ENCODE measurements at places on chromosomes 11 and 22. TPM values are rescaled to one million over a fixed set of nuclear protein-coding genes. Genes with fewer than 3 reads are reported as not detected.

- no peaks in the 10 kb centered on the region for H3K4me1 ChIP-seq
- DNase-seq = no peak
- no peaks in the 10 kb centered on the region for H3K27me3 ChIP-seq
- H3K4me3 ChIP-seq = no peak overlapping the region
- no peaks in the 10 kb centered on the region for H3K36me3 ChIP-seq
- H3K27ac ChIP-seq = no peak overlapping the region
Observed at GRCh38 chr11:71472357-71472885, 19.4 kb downstream of the NADSYN1 start.

- no peak for DNase-seq
- no peak overlapping the region for H3K4me3 ChIP-seq
- H3K27ac ChIP-seq = no peak overlapping the region
- H3K27me3 ChIP-seq = no peaks in the 10 kb centered on the region
- no peaks in the 10 kb centered on the region for H3K4me1 ChIP-seq
Observed at GRCh38 chr11:126083829-126084607, 21.4 kb upstream of the CDON start.

DNA sequence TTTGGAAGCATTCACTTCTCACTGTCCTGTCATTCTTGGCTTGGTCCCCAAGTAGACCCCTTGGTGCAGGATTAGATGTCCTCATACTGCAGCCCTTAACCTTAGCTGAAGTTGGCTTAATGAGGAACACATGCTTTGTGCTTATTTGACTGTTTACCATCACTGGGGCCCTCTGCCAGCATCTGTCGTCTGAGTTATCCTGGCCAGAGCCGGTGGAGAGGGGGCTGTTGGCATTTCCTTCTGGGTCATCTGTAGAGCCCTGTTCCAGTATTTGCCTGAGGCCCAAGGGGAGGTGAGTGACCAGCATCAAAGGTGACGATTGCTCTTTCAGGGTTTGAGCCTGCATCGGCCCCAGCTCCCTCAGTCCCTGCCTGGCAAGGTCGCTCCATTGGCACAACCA lies 126.4 kb upstream of the RASSF10 start:
- DNase-seq = no peak
- H3K4me3 ChIP-seq = no peak overlapping the region
- no peaks in the 10 kb centered on the region for H3K27me3 ChIP-seq
- no peaks in the 10 kb centered on the region for H3K4me1 ChIP-seq
- H3K36me3 ChIP-seq = no peaks in the 10 kb centered on the region
- H3K27ac ChIP-seq = no peak overlapping the region

- H3K4me3 ChIP-seq = no peak overlapping the region
- no peaks in the 10 kb centered on the region for H3K36me3 ChIP-seq
- peaks cover 6% of the 10 kb centered on the region for H3K4me1 ChIP-seq
- no peak for DNase-seq
- H3K27ac ChIP-seq = no peak overlapping the region
- H3K27me3 ChIP-seq = no peaks in the 10 kb centered on the region
Observed at GRCh38 chr11:120546312-120547205, 35.0 kb downstream of the GRIK4 start.

DNA sequence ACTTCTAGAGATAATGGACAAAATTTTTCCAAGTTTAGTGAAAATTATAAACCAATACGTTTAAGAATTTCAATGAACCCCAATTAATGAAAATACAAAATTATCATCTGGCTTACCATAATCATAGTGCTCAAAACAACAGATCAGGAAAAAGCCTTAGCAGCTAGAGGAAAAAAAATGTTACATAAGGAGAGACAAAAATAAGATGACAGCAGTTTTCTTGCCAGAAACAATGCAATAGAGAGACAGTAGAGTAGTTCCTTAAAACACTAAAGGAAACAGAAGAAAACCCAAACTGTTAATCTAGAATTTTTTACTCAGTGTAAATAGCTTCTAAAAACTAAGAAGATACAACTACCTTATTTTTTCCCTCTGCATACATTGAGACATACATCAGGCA lies 341.7 kb upstream of the CHORDC1 start:
- no peak overlapping the region for H3K27ac ChIP-seq
- no peaks in the 10 kb centered on the region for H3K27me3 ChIP-seq
- no peak overlapping the region for H3K4me3 ChIP-seq

- H3K27me3 ChIP-seq = no peaks in the 10 kb centered on the region
- no peak for DNase-seq
Observed at GRCh38 chr11:86091086-86091485, 22.2 kb upstream of the PICALM start.

DNA sequence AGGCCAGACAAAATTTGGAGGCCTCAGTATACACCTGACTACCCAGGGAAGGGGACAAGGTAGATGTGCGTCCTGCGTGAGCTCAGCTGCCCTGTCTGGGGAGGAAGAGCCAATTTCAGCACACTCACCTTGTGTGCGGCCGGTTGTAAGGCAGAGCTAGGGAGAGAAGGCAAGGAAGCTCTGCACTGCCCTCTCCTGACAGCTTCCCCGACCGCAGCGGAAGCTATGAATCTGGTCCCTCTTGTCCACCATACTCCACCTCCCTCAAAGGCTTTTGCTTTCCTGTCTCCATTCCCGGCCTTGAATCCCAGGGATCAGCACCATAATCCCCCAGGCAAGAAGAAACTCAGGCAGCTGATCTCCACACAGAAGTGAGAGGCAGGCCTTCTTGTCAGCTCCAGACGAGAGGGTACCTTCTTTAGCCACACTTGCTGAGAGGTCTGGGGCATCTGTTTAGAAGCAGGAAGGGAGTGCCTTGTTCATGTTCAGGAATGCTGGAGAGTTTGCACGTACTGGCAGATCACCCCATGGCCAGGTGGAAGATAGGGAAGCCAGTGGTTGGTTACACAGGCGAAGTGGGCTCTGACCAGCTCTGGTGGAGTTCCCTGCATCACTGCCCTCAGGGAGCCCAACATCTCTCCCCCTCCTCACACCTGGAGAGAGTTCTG lies 62.5 kb downstream of the FEZ1 start:
- no peaks in the 10 kb centered on the region for H3K27me3 ChIP-seq
- DNase-seq = peak; percentile 60
- no peak overlapping the region for H3K4me3 ChIP-seq
- H3K27ac ChIP-seq = no peak overlapping the region

- H3K27ac ChIP-seq = no peak overlapping the region
- H3K4me1 ChIP-seq = no peaks in the 10 kb centered on the region
Observed at GRCh38 chr11:117547195-117547850, 219.7 kb downstream of the CEP164 start.

DNA sequence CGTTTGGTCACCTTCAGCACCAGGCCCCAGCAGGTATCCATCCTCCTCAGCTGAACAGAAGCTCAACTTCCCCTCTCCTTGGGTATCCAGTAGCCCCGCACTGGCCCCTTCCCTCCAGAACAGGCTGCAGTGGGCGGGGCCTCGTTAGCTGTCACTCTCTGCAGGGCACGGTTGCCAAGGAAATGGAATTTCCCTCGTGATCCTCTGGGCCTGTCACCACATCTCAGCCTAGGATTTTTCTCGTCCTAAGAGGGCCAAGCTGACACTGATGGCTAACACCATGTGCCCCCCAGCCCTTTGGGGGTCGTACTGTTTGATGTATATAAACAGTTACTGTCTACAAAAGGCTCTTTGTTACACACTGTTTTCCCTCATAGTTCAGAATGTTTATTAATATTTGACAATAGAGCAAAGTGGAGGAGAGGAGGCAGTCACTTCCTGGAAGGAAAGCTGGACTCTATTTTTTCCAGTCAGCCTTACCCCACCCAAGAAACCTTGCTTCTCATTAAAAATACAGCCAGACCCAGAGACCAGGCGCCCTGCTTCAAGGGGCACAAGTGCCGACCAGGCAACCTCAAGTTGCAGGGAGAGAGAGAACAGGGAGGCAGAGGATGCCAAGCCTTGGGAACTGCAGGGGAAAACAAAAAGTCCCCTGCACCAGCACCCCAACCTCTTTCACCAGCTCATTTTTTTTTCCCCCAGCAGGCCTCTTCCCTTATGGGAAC lies 44.5 kb downstream of the FEZ1 start:
- peak; percentile 89 for DNase-seq
- H3K4me3 ChIP-seq = no peak overlapping the region
- no peaks in the 10 kb centered on the region for H3K27me3 ChIP-seq
- H3K4me1 ChIP-seq = peaks cover 18% of the 10 kb centered on the region

GRCh38 chr11:36657610-36658267 lies 59.7 kb upstream of the RAG2 start:
- no peaks in the 10 kb centered on the region for H3K4me1 ChIP-seq
- DNase-seq = no peak
- no peaks in the 10 kb centered on the region for H3K36me3 ChIP-seq
- no peak overlapping the region for H3K4me3 ChIP-seq

DNA sequence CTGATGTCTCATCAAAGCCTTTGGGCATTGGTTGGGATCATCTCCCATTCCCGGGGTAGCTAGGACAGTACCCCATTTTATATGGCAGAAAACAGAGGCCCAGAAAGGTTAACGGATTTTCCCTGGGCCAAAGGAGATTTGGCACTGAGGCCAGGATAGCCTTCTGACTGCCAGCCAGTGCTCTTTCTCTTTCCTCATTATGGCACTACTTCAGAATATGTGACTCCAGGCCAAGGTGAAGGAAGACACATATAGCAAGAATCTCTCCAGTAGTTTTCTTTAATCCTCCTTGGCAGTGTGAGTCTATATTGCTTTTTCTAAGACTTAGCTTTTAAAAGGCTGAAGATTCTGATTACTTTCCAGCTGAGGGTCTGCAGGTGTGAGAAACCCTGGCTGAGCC lies 94.8 kb upstream of the AMOTL1 start:
- no peak for DNase-seq

GRCh38 chr11:77151804-77152509 lies 23.9 kb downstream of the MYO7A start:
- H3K27ac ChIP-seq = no peak overlapping the region
- no peaks in the 10 kb centered on the region for H3K27me3 ChIP-seq
- H3K4me1 ChIP-seq = peaks cover 42% of the 10 kb centered on the region
- H3K36me3 ChIP-seq = no peaks in the 10 kb centered on the region
- no peak overlapping the region for H3K4me3 ChIP-seq
- DNase-seq = no peak

GRCh38 chr11:79336797-79337517 lies 103.9 kb downstream of the TENM4 start:
- no peaks in the 10 kb centered on the region for H3K4me1 ChIP-seq
- H3K4me3 ChIP-seq = no peak overlapping the region
- H3K27ac ChIP-seq = no peak overlapping the region
- H3K36me3 ChIP-seq = no peaks in the 10 kb centered on the region
- H3K27me3 ChIP-seq = no peaks in the 10 kb centered on the region
- no peak for DNase-seq

GRCh38 chr22:36325154-36326031 lies 62.4 kb downstream of the MYH9 start:
- H3K36me3 ChIP-seq = no peaks in the 10 kb centered on the region
- no peak overlapping the region for H3K4me3 ChIP-seq
- H3K27me3 ChIP-seq = no peaks in the 10 kb centered on the region
- peak; percentile 61 for DNase-seq
- peak overlapping the region; percentile 86 for H3K27ac ChIP-seq

DNA sequence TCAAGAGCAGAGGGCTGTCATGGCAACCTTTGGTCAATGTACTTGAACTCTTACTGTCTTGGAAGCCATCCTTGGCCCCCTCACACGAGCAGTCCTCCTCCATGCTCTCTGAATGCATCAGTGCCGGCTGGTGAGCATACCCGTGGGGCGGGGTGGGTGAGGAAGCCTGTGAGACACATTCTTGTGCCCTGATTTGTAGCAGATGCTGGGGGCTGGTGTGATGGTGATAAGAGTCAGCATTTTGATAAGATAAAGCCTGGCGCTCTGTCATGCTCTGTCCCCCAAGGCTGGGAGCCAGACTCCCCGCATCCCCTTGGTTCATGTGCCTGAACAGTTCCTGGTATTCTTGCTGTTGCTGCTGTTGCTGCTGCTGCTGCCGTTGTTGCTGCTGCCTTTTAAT lies 20.5 kb upstream of the APOA1 start:
- H3K27me3 ChIP-seq = no peaks in the 10 kb centered on the region
- no peak overlapping the region for H3K27ac ChIP-seq
- no peaks in the 10 kb centered on the region for H3K4me1 ChIP-seq
- H3K36me3 ChIP-seq = no peaks in the 10 kb centered on the region

The GVQW3 gene
- 5.9 TPM for total RNA-seq

The CRYBB1 gene
- not detected for total RNA-seq

The OR2D2 gene
- 2.8 TPM for total RNA-seq

The PRR33 gene
- not detected for total RNA-seq

The KDM4D gene
- 44.2 TPM for total RNA-seq

The CSNK2A3 gene
- total RNA-seq = 3.9 TPM

Data from testis (tissue), 5 donors.